ENCODE measurements at places on chromosomes 1 and 21.

- DNase-seq = no peak
Observed at GRCh38 chr1:171501305-171502024, 16.1 kb downstream of the PRRC2C start.

DNA sequence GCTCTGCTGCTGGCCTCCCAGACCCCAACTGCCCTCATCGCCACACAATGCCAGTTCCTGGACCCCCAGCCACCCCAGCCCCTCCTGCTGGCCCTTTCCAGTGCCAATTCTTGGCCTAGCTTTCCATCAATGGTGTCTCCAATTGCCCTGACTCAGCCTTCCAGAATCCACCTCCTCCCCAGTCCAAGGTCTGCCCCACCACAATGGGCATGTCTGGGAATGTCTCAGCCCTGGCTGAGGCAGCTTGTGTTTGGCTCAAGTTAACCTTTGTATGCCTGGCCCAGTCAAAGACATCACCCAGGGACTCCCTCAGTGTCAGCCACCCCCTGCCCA, 16.4 kb downstream of the ALDH4A1 start:
- no peak for DNase-seq

DNA sequence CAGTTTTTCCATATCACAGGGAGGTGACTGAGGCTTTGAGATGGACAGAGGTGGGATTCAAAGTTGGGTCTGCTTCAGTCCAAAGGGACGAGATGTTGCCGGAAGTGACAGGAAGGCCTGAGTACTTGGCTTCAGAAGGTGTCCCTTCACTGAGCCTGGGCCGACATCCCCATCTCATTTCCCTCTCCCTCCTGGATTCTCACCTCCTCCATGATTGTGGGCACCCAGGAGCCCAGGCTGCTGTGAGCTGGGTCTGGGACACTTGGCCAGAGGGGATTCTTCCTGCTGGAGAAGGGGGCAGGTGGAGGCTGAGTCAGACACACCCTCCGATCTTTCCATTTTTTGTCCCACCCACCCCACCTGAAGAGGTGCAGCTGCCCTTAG, 2.8 kb upstream of the MRPS15 start:
- DNase-seq = no peak

DNA sequence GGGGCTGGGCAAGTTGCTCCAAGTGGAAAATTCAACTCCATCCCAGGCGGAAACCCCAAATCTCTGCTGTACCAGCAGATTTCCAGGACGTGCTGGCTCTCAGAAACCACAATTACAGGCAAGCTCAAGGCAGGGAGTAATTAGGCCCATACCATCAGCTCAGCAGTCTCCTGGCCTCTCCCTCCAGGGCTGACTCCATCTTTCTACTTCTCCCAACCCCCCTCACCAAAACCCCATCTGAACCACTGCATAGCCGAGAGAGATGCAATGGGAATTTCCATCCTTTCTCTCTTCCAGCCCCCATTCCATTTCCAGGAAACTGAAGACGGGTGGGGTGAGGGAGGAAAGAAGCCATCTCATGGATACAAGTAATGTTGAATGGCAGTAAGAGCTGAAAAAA, 41.2 kb downstream of the ARHGEF11 start:
- DNase-seq = no peak

- no peak for DNase-seq
Observed at GRCh38 chr1:23643736-23644554, 47.7 kb upstream of the RPL11 start.

DNA sequence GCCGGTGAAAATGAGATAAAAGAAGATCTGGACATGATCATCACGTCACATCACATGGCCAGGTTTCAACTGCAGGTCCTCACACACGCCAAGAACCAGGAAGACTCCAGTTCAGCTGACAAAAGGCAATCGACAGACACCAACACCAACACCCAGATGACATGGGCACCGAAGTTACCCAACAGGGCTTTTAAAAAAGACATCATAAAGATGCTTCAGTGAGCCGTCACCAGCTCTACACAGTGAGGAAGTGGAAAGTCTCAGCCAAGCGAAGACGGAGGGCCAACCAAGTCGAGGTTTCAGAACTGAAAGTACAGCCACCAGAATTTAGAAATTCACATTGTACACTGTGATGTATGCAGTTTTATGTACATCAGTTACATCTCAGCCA, 154.3 kb upstream of the COL6A1 start:
- DNase-seq = no peak
